ENCODE measurements at places on chromosomes 6 and 20. TPM values are rescaled to one million over a fixed set of nuclear protein-coding genes. Genes with fewer than 3 reads are reported as not detected.

GRCh38 chr6:57162028-57162427 lies 10.1 kb upstream of the BAG2 start:
- no peak for DNase-seq

GRCh38 chr20:60785785-60786184 lies 466.3 kb upstream of the CDH4 start:
- DNase-seq = no peak

The PEDS1 gene
- 21.2 TPM for total RNA-seq

The STX11 gene
- total RNA-seq = 23.3 TPM

DNA sequence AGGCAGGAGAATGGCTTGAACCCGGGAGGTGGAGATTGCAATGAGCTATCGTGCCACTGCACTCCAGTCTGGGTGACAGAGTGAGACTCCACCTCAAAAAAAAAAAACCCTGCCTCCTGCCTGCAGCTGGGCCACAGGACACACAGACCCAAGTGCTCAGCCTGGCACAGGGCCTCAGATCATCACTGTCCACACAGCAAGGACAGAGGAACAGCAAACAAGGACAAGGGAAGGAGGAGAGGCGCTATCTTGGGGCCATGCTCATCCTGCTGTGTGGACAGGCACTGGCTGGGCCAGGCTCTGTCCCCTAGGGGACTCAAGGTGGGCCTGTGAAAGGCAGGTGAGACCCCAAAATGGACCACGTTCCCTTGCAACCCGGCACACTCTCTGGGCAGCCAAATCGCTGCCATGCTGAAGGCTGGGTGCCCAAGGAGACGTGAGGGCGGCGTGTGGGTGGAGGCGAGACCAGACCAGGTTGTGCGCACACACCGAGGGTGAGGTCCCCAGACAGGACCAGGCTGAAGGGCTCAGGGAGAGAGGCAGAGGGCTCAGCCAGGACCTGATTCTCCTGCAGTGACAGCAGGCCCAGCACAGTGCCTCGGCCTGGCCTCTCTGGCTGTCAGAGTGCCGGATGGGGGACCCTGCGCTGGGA lies 9.1 kb downstream of the UCKL1 start:
- DNase-seq = no peak

- no peak for DNase-seq
Measured at GRCh38 chr20:50403565-50404418, 106.4 kb upstream of the PTPN1 start.
